ENCODE measurements at places on chromosomes 4 and X. TPM values are rescaled to one million over a fixed set of nuclear protein-coding genes. Genes with fewer than 3 reads are reported as not detected.

GRCh38 chrX:84205276-84205675 is 17.3 kb upstream of the RPS6KA6 start:
- H3K4me3 ChIP-seq, result no peak overlapping the region
- H3K4me1 ChIP-seq, result no peaks in the 10 kb centered on the region
- no peaks in the 10 kb centered on the region for H3K27me3 ChIP-seq
- no peak overlapping the region for H3K27ac ChIP-seq
- no peak for DNase-seq
- H3K36me3 ChIP-seq, result no peaks in the 10 kb centered on the region

GRCh38 chr4:128974136-128974581 is 119.2 kb downstream of the SCLT1 start:
- DNase-seq, result peak; percentile 50
- H3K4me1 ChIP-seq, result no peaks in the 10 kb centered on the region
- no peak overlapping the region for H3K27ac ChIP-seq
- no peak overlapping the region for H3K4me3 ChIP-seq
- H3K36me3 ChIP-seq, result peaks cover 13% of the 10 kb centered on the region

DNA sequence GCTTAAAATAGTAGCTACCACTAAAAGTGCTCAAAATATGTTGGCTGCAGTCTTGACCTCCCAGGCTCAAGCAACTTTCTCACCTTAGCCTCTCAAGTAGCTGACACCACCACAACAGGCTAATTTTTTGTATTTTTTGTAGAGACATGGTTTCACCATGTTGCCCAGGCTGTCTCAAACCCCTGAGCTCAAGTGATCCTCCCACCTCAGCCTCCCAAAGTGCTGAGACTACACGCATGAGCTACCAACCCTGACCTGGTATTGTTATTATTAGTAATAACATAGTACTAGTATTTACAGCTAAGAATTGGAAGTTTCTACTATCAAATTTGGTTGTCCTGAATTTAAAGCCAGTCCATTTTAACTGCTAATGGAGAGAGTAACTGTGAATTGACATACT is 18.0 kb downstream of the STAP1 start:
- H3K27me3 ChIP-seq, result no peaks in the 10 kb centered on the region
- DNase-seq, result no peak
- no peak overlapping the region for H3K4me3 ChIP-seq
- no peaks in the 10 kb centered on the region for H3K4me1 ChIP-seq
- H3K36me3 ChIP-seq, result no peaks in the 10 kb centered on the region

GRCh38 chrX:65601530-65602220 is 65.8 kb upstream of the MSN start:
- H3K27ac ChIP-seq, result peak overlapping the region; percentile 84
- peaks cover 10% of the 10 kb centered on the region for H3K4me1 ChIP-seq
- peak; percentile 85 for DNase-seq
- H3K27me3 ChIP-seq, result no peaks in the 10 kb centered on the region
- no peaks in the 10 kb centered on the region for H3K36me3 ChIP-seq

DNA sequence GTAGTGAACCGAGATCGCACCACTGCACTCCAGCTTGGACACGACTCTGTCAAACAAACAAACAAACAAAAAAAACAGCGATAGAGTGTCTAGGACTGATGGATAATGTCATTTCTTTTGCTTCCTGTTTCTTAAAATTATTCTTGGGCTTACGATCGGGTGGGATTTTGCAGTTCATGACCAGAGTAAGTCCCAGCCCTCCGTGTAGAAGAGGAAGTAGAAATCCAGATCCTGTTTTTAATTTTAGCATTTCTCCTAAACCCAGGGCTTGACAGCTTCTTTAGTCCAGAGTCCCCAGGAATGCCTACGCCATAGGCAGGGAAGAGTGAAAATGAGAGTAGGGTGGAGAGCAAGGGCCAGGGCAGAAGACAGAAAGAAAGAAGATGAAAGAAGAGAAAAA is 94.3 kb downstream of the HPRT1 start:
- H3K4me1 ChIP-seq, result peaks cover 7% of the 10 kb centered on the region
- DNase-seq, result no peak
- peaks cover 3% of the 10 kb centered on the region for H3K27me3 ChIP-seq
- H3K4me3 ChIP-seq, result no peak overlapping the region
- H3K36me3 ChIP-seq, result no peaks in the 10 kb centered on the region

TGIF2LX gene
- not detected for total RNA-seq

IGFBP7 gene
- total RNA-seq, result 395 TPM

AKAP14 gene
- total RNA-seq, result not detected

ARMCX4 gene
- total RNA-seq, result 23.7 TPM

PABPC1L2A gene
- not detected for total RNA-seq

BMP15 gene
- not detected for total RNA-seq

All from stomach (tissue), 19 donors.